Activated T-helper 2 cell treated with anti-CD3 and anti-CD28 coated beads, Interferon-gamma antibody, Interleukin-2, Interleukin-4, amounts not matched to agents 10 μg/mL and 5 μg/mL and 100 μg/mL, durations not matched to agents 14 hours and 24 hours and 36 hours (primary cell): ENCODE measurements at places on chromosomes 2 and 18.

DNA sequence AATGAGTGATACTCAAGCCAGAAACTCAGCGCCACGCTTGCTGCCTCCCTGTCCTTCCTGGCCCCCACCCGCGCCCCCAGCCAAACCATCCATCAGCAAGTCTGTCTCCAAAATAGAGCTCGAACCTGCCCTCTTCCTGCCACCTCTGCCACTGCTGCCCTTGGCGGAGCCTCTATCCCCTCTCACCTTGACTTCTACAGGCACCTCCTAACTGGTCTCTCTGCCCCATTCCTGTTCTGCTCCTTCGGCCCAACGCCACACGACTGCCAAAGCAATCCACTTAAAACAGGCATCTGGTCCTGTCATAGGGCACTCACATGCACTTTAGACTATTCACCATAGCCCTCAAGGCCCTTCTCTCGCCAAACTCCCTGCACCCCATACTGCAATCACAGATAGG is 210.3 kb upstream of the SMAD2 start:
- DNase-seq = no peak

DNA sequence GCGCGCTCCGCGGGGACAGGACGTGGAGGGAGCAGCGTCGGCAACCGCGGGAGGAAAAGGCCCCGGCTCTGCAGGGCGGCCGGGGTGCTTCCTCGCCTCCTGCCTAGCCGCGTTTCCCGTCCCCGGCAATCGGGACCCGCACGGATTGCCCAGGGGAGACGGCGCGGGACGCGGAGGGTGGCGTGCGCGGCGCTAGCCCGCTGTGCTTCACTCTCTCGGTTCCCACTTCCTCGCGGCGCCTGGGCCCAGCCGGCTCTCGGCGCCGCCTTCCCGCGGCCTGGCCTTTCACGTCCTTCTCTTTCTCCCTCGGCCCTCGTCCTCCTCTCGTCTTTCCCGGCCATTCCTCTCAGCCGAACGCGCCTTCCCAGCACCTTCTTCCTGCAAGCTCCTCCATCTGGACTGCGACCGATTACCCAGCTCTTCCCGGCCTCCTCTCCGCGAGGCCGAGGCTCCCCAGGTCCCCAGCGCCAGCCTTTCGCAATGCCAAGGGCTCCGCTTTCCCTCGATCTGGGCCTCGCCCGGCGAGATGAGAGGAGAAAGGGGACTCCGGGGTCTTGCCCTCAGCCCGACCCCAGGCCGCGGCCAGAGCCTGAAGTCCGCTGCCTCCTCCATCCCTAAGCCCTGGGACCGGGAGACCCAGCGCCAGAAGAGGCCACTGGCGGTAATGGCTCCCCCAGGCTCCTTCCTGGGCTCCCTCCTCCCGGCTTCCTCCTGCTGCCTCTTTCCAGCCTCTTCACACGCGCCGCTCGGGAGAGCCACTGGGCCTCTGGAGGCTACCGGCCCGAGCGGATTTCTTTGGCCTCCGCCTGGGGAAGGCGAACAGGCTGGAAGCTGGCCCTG is 34.3 kb upstream of the ATP6V1B1 start:
- DNase-seq = no peak

DNA sequence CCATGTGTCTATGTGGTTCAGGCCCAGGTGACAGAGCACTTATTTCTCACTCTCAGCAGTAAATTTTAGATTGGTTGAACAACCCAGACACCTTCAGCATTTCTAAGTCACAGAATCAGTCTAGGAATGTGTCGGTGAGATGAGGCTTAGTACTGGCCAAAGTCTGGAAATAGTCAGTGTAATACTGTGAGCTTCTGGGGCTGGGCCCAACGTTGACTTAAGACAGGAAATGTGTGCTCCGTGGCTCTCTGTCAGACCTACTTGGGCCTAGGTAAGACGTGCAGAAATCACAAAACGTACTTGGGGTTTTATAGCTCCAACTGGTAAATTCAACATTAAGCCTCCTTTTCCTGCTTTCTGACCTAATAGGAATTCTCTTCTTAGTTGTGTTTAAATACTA is 160.3 kb upstream of the COL3A1 start:
- no peak for DNase-seq

GRCh38 chr2:96685577-96686459 is 43.3 kb downstream of the FER1L5 start:
- DNase-seq = no peak

DNA sequence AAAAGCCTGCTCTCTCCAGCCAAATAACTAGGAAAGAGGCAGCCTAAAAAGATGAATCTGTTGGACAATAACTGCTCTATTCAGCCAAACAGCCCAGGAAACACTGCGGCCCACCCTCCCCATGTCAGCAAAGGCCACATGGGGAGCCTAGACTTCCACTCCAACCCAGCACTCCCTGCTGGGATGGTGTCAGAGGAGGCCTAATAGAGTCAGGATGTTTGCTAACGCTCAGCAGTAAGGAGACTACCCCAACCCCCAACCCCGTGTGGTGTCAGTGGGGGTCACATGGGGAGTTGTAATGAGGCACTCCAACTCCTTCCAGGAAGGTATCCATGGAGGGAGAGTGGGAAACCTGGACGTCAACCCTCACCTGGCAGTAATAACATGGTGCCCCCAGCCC is 41.6 kb downstream of the ZBTB7C start:
- DNase-seq = no peak

GRCh38 chr2:24945907-24946306 is 25.8 kb downstream of the DNAJC27 start:
- DNase-seq = no peak

GRCh38 chr18:51287818-51288508 is 90.5 kb upstream of the MEX3C start:
- DNase-seq = no peak

DNA sequence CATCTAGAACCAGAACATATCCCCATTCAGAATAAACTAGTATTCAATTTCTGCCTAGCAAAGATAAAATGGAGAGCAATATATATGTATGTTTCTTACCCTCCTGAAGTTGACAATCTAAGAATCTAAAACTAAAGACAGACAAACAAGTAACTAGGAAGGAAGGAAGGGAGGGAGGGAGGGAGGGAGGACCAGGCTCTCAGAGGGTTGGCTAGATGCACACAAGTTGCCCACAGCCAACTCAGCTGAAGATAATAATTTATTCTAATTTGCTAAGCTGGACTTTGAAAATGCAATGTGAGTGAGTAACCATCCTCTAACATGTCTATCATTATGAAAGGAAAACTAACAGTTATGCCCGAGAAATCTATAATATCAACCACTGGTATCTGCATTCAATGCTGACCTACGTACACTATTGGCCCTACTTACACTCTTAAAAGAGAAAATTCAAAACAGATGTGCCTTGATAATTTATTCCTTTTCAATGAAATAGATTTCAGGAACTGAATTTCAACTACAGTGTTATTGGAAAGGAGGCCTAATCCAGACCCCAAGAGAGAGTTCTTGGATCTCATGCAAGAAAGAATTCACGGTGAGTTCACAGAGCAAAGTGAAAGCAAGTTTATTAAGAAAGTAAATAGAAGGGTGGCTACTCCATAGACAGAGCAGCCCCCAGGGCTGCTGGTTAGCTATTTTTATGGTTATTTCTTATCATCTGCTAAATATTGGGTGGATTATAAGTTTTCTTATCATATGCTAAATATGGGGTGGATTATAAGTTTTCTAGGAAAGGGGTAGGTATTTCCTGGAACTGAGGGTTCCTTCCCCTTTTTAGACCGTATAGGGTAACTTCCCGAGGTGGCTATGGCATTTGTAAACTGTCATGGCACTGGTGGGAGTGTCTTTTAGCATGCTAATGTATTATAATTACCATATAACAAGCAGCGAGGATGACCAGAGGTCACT is 288.5 kb upstream of the SLC39A10 start:
- no peak for DNase-seq

DNA sequence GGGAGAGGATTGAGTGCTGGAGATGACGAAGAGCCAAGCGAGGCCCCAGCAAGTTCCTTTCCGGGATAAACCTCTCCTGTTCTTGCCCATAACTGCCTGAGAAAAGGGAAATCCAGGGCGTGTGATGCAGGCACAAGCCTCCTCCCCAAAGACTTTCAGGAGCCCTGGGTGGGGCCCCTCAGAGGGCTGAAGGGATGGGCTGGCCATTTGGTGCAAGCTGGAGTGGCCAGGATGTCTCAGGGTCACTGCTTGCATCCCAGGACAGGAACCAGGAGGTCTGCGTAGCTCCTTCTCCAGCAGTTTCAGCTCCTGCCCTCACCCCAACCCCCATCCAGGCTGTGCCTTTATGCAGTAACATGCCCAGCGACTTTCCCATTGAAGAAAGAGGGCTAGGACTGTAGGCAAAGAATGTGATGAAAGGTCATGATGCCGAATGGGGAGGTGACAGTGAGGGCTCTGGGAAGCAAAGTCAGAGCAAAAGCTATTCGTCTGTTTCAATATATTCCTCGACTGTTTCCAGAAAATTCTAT is 80.2 kb downstream of the PXDN start:
- no peak for DNase-seq

GRCh38 chr18:42222557-42222956 is 267.5 kb downstream of the PIK3C3 start:
- DNase-seq = no peak

GRCh38 chr2:112705575-112705974 is 15.2 kb upstream of the NT5DC4 start:
- no peak for DNase-seq

GRCh38 chr2:133303150-133303549 is 265.1 kb downstream of the NCKAP5 start:
- DNase-seq = no peak

- DNase-seq = no peak
These were observed 117.7 kb upstream of the ACVR1C start for GRCh38 chr2:157746234-157746950.

DNA sequence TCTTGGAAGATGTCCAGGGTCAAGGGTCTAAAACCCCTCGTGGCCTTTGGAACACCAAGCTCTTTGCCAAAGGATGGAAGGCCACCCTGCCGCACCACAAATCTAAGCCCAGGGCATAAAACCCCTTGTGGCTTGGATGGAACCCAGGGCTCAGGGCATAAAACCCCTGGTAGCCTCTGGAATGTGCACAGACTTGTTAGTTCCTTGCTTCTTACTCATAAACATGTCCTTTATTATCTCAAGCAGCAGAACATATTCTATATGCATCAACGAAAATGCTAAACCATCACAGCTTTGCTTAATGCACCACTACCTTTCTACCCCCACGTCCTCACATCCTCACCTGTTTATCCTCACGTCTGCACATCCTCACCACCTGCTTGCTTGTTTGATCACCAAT is 998.0 kb downstream of the DSC3 start:
- no peak for DNase-seq
